Sigmoid colon (tissue), 7 donors: ENCODE measurements at places on chromosomes 3 and 15. TPM values are rescaled to one million over a fixed set of nuclear protein-coding genes. Genes with fewer than 3 reads are reported as not detected.

DNA sequence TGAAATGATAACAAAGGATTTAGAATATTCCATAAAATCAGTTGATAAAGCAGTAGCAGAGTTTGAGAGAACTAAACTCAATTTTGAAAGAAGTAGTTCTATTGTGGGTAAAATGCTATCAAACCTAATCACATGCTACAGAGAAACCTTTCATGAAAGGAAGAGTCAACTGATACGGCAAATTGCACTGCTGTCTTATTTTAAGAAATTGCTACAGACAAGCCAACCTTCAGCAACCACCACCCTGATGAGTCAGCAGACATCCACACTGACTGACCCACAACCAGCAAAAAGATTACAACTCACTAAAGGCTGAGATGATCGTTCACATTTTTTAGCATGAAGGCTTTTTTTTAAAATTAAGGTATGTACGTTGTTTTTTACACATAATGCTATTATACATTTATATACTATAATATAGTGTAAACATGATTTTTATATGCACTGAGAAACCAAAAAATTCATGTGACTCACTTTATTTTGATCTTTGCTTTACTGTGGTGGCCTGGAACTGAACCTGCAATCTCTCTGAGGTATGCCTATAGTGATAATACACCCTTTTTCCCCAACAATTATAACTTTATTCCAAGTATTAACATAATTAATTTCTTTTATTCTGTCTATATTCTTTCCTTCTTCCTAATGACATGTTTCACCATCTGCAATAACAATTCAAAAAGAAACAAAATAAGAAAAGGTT, 109.9 kb downstream of the TBC1D5 start:
- DNase-seq, result no peak

DNA sequence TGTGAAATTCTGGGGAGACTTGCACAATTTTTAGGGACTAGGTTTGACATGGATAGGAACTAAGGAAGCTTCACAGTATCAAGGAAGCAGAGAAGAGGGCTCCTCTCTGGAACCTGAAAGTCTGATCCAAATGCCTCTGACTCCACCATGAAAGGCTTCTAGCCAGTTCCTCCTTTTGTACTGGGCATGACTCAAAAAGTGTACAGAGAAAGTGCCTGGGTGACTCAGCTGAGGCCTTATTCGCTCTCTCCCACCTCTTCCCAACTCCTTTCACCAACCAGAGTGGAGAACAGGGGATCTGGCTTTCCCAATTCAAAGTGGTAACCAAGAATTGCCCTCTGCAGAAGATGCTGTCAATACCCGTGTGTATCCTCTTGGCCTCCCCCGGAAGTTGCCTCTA, 342.9 kb upstream of the PROK2 start:
- no peak for DNase-seq

- no peak for DNase-seq
Observed at GRCh38 chr15:72970933-72971760, 81.1 kb upstream of the NEO1 start.

DNA sequence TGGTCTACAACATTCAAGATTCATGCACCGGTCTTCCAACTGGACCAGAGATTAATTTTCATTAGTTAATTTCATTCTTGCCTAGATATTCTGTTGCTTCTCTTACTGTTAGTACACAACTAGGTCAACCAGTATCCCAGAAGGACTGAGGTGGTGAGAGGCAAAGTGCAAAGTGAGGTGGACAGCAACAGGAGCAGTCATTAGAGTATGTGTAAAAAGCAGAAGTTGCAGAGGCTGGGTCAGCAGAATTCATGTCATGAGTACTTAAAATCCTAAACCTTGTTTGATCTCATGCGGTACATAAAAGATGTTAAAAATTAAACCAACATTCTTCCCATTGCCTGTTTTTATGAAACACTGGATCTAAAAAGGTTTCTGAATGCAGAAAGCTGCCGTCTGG, 46.7 kb downstream of the PARP14 start:
- no peak for DNase-seq

GRCh38 chr3:111592936-111593335, 2.2 kb downstream of the ZBED2 start:
- DNase-seq, result no peak

GRCh38 chr3:128427175-128427857, 39.4 kb downstream of the DNAJB8 start:
- DNase-seq, result no peak

DNA sequence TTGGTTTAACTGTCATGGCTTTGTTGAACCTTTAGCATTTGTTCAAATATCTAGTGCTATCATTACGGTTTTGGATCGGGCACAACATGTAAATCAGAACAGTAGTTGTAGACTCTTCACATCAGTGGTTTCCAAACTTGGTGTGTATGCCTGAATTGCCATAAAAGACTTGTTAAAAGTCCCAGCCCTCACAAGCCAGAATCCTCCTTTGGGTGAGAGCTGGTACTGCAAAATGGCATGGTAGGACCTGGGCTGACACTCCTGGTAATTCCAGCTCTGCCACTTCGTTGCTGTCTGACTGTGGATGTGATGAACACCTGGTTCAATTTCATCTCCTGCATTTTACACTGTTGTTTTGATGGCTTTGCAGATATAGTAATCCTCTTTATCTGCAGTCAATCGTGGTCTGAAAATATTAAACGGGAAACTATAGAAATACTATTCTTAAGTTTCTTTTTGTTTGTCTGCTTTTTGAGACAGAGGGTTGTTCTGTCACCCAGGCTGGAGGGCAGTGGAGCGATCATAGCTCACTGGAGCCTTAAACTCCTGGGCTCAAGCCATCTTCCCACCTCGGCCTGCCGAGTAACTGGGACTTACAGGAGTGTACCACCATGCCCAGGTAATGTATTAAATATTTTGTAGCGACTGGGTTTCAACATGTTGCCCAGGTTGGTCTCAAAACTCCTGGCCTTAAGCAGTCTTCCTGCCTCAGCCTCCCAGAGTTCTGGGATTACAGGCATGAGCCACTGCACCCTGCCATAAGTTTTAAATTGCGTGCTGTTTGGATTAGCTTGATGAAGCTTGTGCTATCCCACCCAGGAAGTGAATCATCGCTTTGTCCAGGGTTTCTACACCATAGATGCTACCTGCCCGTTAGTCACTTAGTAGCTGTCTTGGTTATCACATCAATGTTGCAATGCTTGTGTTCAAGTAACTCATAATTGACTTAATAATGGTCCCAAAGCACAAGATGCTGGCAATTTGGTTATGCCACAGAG, 61.6 kb downstream of the RAB7A start:
- DNase-seq, result no peak

- no peak for DNase-seq
Observed at GRCh38 chr15:89848970-89849292, 34.3 kb upstream of the ANPEP start.

DNA sequence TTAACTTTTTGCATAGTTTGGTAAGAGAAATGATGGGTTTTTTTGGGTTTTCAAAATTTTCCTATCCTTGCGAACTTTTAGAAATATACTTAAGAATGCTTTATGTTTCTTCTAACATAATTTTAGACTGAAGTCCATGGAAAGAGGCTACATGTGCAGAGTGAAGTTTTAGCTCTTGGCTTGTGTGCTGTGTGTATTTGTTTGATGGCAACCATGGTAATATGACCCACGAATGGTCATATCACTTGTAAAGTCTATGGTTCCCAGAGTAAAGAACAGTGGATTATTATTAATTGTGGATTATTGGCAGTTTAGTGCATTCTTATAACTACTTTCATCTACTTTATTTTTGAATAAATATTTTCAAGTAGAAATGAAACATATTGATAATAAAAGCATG, 124.0 kb upstream of the GOLGA6L4 start:
- DNase-seq, result no peak

GRCh38 chr3:42229266-42229941, 36.6 kb downstream of the CCK start:
- DNase-seq, result no peak

- DNase-seq, result no peak
Observed at GRCh38 chr15:89768071-89768500, 8.0 kb upstream of the MESP2 start.

GRCh38 chr15:51382787-51383186, 41.3 kb downstream of the GLDN start:
- DNase-seq, result no peak

- no peak for DNase-seq
Observed at GRCh38 chr3:180466401-180467011, 135.5 kb upstream of the TTC14 start.

GRCh38 chr3:27844052-27844675, 122.0 kb upstream of the EOMES start:
- DNase-seq, result no peak

- DNase-seq, result no peak
Observed at GRCh38 chr15:51255533-51255932, 82.9 kb downstream of the CYP19A1 start.

DNA sequence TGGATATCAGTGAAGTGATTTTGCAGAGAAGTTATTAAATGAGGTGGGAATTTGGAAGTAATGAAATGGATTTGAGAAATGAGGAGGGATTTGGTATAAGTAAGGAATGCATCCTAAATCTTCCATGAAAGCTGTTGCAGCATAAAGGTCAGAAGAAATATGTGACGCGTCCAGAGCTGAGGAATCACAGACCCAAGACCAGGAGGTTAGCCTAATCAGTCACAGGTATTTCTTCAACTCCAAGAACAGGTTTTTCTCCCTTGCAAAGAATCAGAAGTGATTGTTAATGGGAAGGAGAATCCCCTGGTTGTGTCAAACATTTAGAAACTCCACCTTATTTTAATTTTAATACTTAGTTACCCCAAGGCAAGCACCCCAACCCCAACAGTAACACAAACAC, 253.2 kb downstream of the MEX3B start:
- no peak for DNase-seq

DNA sequence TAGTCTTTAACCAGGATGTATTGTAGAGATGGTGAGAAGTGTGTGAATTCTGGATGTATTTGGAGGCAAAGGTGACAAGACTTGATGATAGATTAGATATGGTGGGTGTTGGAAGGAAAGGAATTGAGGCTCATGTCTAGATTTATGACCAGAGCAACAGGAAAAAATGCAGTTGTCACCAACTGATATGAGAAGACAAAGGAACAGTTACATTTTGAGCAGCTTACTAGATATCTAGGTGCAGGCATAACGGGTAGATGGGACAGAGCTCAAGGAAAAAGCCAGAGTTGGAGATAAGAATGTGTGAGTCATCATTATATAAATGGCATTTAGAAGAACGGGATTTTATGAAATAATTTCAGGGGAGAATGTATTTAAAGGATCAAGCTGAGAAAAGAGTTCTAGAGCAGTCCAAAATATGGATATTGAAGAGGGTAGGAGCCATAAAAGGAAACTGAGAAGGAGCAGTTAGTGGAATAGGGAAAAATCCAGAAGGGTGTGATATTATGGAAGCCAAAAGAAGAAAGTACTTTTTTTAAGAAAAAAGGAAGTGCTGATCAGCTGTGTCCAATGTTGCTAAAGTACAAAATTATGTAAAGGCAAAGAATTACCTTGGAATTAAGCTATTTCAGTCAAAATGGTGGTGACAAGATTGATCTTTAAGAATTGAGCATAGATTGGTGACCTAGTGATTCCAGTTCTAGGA, 262.5 kb downstream of the CGGBP1 start:
- DNase-seq, result no peak

- DNase-seq, result peak; percentile 69
Observed at GRCh38 chr3:355622-356021, 159.1 kb downstream of the CHL1 start.

DNA sequence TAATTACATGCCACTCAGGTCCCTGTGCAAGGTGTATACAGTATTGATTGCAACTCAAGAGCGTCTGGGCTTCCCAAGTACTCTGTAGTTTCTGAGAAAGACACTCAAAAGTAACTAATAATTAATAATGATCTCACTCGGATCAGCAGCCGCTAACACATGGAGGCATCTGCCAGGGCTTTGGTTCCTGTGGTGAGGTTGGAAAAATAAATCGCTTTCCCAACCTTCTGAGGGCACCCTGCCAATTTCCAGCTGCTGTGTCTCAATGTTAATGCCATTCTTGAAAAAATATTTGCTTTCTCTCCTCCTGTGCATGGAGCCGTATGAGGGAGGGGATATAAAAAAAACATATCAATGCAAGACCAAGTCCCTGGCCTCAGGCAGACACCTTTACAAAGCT, 116.5 kb upstream of the SLC2A2 start:
- no peak for DNase-seq

RAB8B gene
- 29.4 TPM for total RNA-seq

ADAMTS9 gene
- total RNA-seq, result 61.6 TPM

ZNF80 gene
- not detected for total RNA-seq

WDR72 gene
- total RNA-seq, result 0.16 TPM

WWTR1 gene
- 316 TPM for total RNA-seq

CFAP92 gene
- not detected for total RNA-seq

CCR4 gene
- total RNA-seq, result 0.16 TPM

CFAP20DC gene
- total RNA-seq, result 0.27 TPM

RBPMS2 gene
- total RNA-seq, result 23.9 TPM

KBTBD12 gene
- total RNA-seq, result 3.6 TPM

PODXL2 gene
- 4.3 TPM for total RNA-seq

ADAMTS7 gene
- 8.3 TPM for total RNA-seq
